ENCODE measurements at places on chromosomes 11 and 22.

DNA sequence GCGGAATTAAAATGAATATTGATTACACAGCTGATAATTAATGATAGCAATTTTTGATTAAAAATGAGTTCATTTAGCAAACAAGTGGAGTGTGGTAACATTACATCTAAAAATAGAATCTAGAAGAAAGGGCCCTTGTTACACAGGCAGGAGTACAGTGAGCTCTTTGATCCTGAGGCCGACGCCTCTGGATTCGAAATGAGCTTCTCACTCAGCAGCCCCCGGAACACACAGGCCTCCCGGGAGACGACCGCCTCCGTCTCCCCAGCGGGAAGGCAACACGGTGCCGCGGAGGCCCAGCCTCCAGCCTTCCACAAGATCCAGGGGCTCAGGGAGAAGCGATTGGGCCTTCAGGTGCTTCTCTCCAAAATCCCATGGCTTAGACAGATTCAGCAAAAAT is 379.1 kb downstream of the BRD1 start:
- DNase-seq = no peak

DNA sequence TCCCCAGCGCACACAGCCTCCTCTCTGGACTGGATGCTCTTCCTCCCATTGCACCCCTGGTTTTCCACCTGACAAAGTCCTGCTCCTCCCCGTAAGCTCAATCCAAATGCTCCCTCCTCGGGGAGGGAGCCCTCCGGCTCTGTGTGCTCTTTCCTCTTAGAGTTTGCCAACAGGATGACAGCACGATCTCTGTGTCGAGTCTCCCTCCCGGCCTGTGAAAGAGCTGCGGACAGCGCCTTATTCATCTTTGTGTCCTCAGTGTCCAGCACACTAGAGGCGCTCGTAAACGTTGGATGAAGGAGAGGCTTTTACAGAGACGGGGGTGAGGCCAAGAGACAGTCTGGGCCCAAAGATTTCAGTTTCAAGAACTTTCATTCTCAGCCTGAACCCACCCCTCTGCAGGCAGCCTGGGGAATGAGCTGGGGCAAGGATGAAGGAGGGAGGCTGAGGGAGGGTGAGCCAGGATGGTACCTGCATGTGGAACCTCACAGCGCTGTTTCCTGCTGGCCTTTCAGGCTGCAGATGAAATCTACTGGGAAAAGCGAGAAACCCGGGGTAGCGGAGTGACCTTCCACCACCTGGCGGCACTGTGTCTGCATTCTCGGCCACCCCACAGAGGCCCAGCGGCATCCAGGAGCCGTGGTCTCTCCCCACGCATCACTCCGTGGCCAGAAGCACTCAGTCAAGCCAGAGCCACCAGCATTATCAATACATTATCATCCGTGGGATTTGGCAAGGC is 8.5 kb upstream of the TMPRSS4 start:
- no peak for DNase-seq

DNA sequence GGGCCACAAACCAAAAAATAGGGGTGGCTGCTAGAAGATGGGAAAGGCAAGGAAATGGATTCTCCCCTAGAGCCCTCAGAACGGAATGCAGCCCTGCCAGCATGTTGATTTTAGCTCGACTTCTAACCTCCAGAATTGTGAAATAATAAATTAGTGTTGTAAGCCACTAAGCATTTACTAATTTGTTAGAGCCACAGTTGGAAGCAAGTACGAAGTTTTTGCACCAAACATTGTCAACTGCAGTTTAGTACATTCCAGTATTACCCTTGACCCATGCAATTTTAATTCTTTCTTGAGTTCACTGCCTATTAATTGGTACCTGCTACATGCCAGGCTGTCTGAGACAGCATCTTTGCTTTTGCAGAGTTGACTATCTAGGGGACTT is 32.2 kb downstream of the PARVA start:
- DNase-seq = no peak

DNA sequence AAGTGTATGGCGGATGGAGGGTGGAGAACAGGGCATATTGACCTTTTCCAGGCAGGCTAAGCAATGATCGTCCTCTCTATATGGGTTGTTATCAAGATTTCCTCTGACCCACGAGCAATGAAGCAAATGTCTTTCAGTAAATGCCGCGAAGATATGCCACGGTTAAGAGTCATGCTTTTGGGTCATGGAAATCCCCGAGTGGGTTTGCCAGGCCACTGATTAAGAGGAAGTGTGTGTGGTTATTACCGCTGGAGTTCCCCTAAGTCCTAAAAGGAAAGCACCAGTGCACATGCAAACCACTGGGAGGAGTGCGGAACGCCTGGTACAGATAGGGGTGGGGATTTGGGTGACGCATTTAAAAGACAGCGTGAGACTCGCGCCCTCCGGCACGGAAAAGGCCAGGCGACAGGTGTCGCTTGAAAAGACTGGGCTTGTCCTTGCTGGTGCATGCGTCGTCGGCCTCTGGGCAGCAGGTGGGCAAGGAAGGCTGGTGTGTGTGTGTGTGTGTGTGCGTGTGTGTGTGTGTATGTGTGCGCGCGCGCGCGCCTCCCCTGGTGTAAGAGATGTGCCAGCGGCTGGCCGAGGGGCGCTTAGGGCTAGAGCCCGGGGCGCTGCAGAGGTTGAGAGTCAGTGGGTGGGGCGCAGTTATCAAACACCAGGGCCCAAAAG is at the start of gene BIRC3:
Gene BIRC3 (plus strand): TSS at position 386 of the 669 bp plus-strand sequence. CDS start 7,026 bp downstream, outside the sequence.
- DNase-seq = peak; percentile 61

GRCh38 chr22:32714458-32715430 is 86.8 kb upstream of the TIMP3 start:
- no peak for DNase-seq

DNA sequence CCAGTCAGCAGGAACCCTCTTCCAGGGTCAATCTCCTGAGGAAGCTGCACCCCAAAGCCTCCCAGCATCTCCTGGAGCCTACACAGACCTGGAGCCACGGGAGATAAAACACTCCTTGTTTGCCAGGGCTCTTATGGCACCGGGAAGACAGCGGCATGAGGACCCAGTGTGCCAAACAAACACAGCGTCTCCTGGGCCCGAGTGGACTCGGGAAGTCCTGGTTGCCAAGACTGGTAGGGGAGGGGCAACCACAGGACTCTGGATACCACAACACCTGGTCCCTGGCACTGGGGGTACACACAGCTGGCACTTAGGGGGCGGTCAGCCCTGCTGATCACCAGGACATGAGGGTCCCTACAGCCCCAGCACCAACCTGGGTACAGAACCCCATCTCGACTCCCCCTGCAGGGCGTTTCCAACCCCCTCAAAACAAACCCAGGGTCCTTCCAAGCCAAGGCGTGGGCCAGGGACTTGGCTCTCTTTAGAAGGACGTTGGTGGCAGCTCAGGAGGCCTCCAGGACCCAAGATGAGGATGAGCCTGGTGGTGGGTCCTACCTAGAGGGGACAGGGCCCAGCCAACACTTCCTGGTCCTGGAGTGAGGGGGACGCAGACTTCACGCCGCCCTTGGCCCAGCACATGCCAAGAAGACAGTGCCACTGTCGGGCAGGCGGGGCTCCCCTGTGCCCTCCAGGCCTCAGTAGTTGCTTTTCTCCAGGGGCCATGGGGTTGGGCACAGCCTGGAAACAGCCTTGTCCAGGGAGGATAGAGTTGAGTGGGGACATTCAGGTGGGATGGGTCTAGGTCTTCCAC is 85.0 kb downstream of the CELSR1 start:
- DNase-seq = no peak

- DNase-seq = no peak
Observed at GRCh38 chr22:42438293-42438650, 6.1 kb upstream of the NFAM1 start.

- DNase-seq = no peak
Observed at GRCh38 chr11:123264431-123264780, 69.4 kb upstream of the CLMP start.

DNA sequence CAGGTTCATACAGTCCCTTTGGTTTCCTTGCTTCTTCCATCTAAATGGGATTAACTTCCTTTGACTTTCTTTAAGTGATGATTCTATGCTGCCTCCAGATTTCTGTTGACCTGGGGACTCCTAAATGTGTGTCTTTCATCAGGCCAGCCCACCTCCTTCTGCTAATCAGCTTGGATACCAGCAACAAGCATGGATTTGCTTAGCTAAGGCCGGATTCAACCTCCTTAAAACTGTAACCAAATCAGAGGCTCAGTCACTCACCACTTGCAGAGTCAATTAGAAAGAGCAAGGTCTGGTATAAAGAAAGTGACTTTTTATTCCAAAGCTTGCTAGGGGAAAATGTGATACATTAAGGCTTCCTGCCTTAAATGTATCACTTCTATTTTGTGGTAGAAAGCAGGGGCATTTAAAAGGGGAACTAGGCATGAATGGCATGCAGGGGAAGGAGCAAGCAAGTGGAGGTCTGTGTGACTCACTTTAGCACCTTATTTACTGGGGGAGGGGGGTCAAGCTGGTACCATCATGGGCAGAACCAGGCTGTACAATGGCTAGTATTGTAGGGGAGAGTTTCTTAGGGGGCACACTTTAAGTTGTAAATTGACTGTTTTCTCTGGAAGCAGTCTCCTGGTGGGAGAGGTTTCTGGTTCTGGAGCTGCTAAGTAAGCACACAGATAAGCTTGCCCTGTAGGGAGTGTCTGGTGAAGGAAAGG is 239.0 kb upstream of the PDGFD start:
- DNase-seq = no peak

DNA sequence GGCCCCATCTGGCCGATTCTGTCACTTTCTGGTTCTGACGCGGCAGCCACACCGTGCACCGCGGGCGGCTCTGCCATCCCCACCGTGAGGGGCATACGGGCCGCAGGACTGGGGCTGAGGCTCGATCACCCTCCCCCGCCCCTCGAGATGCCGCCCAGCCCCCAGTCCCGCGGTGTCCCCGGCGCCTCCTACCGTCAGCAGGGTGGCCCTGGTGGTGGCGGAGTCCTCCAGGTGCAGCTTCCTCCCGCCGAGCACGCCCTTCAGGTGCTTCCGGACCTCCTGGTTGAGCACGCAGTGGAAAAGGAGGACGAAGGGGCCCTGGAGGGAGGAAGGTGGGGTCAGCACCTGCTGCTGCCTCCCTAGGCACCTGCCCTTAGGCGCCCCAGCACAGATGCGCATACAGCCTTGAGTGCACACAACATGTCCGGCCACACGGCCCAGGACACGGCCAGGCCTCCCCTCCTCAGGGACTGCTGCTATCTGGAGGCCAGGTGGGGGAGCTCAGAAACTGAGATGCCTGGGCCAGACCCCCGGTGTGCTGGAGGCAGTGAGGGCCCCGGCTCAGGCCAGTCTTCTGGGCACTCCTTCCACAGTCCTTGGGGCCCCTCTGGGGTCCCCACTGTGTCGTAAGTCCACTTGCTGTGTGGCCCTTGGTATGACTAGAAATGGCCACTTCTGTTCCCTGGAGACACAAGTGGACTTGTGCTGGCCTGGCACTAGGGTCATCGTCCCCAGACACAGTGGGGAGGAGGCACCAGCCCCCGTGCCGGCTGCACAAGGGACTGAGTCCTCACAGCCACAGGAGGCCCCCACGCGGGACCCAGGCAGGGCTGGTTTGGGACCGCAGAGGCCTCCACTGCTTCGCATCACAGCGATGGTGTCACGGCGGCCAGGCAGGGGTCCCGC is 31.5 kb downstream of the TRMU start:
- DNase-seq = no peak

DNA sequence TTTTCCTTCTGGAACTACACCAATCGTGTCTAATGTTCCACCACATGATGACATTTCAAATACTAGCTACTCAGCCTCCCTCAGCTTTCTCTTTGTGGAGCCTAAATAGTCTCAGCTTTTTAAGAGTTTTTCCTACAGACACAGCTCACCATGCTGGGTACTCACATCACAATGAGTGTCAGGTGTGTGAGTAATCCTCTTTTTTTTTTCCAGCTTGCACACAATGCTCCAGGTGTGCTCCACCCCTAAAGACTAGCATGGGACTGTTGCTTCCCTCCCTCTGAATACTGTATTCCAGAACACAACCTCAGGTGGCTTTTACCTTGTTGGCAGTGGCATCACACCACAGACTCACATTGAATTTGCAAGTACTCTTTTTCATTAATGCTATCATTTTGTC is 11.7 kb downstream of the BTG4 start:
- no peak for DNase-seq

- DNase-seq = no peak
Observed at GRCh38 chr11:34344410-34344767, 13.4 kb downstream of the ABTB2 start.

- no peak for DNase-seq
Observed at GRCh38 chr11:57641011-57641807, 8.5 kb downstream of the YPEL4 start.

- DNase-seq = no peak
Observed at GRCh38 chr11:74278721-74279161, 32.7 kb downstream of the P4HA3 start.

DNA sequence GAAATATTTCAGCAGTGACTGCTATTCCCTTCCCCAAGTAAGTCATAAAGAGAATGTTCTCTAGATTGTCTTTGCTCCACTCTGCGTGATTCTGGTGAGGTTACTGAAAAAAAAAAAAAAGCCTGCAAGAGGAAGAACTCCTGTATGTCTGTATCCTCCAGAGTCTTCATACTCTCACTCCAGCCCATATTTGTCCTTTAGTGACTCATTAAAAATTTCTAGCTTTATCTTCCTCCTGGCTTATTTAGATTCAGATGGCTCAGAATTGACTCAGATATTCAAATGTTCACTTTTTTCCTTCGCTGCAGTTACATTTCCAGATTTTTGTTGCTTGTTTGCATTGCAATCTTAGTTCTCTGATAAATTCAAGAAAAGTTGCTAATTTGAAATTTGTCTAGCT is 76.3 kb upstream of the CNTN5 start:
- DNase-seq = no peak

- DNase-seq = no peak
Observed at GRCh38 chr11:107359701-107360100, 97.9 kb downstream of the CWF19L2 start.

GRCh38 chr22:21944871-21945270 is 7.8 kb downstream of the PPM1F start:
- no peak for DNase-seq

DNA sequence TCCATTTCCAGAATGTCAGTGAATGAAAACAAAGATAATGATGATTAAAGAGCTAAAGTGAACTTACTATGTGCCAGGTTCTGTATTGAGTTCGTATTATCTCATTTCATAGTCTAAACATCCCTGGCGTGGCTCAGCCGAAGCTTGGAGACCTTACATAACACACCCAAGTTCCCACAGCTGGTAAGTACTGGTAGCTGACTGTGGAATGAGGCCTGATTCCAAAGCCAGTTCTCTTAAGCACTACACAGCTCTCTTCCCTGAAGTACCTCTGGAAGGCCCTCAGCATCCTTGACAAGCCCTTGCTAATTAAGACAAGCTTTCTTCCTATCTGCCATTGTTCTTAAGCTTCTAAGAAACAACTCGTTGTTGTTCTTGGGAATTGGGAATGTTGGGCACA is 28.6 kb upstream of the NCAM1 start:
- DNase-seq = no peak
